Stimulated activated CD4-positive, alpha-beta T cell treated with anti-CD3 and anti-CD28 coated beads, Interleukin-1b, Interleukin-23, amount 100 ng/mL, for 4 hours (primary cell): ENCODE measurements at places on chromosomes 7 and 10.

GRCh38 chr10:86229376-86229775 is 137.2 kb downstream of the GRID1 start:
- no peak for DNase-seq

DNA sequence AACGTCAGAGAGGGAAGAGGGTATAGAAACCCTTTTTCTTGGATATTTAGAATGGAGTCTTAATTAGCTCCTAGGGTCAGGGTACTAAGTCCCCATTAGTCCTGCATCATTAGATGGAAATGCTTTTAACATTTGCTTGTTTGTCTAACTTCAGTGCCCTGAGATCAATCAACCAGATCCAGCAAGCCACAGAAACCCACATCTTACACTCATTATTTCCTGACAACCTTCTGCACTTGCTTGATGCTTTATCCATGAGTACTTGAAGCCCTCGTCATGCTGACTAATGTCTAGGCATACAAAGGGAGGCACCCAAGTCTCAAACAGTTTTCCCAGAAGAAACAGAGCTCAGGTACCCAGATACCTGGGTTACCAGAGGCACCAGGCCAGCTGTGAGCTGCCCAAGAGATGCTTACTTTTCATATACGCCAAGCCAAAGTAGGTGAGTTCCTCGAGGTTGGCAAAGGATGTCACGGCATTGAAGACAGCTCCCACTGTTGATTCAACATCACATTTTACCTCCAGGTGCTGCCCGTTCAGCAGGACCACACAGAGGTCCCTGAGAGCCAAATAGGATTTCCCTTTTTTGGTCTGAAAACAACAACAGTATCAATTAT is 42.7 kb downstream of the FRMPD2 start:
- no peak for DNase-seq

GRCh38 chr10:60314069-60314940 is 75.4 kb downstream of the ANK3 start:
- no peak for DNase-seq

- no peak for DNase-seq
Measured at GRCh38 chr10:42769673-42770072, 12.9 kb upstream of the BMS1 start.

- DNase-seq = no peak
Measured at GRCh38 chr7:70259502-70259901, 661.2 kb downstream of the AUTS2 start.

DNA sequence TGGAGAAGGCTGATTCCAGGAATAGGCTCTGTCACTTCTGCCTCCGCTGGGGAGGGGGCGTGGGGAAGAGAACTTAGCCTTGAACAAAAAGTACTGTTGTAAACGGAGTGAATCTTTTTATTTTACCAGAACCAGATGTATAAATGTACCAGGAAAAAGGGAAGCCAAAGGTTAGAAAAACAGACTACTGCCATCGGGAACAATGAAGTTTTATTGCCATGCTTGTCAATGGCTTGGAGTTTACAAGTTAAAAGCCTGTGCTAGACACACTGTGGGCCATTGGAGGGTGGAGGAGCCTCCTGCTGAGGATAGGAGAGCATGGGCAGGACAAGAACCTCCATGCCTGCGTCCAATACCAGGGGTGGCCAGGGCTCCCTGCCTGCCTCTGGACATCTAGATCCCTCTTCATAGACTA is 161.7 kb upstream of the LYZL2 start:
- DNase-seq = no peak

- no peak for DNase-seq
Measured at GRCh38 chr7:29254591-29254990, 60.0 kb downstream of the CHN2 start.

DNA sequence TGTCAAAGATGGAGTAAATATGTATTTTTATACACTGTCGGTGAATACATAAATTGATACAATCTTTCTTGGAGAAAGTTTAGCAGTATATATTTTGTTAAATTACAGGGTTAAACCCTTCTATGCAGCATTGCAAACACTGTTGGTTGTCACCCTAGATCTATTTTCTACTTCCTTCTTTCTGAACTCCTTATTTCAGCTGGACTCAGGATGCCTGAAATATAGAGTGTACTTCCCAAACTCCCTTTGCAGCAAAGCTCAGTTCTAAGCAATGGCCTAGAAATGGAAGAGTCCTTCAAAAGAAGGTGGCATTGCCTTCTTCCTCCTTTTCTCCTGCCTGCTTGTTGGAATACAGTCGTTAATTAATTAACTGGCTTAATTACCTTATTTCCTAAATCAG is 20.6 kb downstream of the CUBN start:
- DNase-seq = no peak

DNA sequence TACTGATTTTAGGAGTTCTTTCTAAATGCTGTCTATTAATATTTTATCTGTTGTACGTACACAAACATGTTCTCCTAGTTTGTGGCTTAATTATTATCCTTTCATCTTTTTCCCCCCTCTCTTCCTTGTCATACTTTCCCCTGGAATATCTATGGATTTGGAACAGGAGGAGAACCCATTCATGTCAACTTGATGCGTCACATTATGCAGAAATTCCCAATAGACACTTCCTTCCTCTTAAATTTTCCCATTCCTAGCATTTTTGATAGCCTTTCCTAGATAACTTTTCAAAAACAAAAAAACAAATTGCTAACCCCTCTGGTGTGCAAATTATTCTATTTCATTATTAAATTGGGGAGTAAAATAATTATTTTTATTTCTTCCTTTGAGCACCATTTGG is 36.2 kb downstream of the SLC35B4 start:
- no peak for DNase-seq

GRCh38 chr7:26704786-26705185 is 159.6 kb downstream of the SKAP2 start:
- DNase-seq = no peak

DNA sequence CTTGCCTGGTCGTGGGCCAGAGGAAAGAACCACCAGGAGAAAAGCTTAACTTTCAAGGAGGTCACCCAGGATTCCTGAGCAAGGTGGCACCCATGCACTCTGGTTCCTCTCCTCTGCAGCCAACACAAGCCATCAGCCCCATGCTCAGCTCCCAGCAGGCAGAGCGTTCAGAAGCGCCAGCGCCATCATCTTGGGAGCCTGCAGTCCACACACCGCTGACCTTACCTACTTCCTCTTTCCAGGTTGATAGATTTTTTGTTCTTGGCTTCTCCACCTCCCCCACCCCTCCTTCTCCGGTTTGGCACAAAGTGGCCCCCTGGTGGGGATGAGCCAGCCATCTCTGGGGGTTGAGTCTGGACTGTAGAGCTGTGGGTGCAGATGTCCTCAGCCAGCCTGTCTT is 1.7 kb upstream of the WDR86 start:
- no peak for DNase-seq

- no peak for DNase-seq
Measured at GRCh38 chr7:36019538-36019937, 133.5 kb upstream of the EEPD1 start.

- no peak for DNase-seq
Measured at GRCh38 chr7:154744256-154744860, 258.6 kb downstream of the PAXIP1 start.

DNA sequence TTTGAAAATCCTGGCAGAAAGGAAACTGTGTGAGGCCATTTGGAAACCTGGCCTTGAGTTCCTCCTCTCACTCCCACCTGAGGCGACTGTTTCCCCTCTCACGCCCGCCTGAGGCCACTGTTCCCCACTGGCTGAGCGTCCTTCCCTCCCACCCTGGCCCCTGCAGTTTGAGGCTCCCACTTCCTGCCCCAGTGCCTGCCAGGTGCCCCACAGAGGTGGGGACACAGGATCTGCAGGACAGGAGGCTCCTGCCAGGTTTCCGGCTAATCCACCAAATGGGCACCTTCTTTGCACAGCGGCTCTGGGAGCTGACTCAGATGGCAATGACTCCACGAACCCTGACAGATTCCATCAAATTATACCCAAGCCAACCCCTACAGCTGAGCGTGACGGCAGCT is 24.3 kb upstream of the LARP4B start:
- DNase-seq = no peak

- DNase-seq = no peak
Measured at GRCh38 chr7:139669106-139670061, 108.4 kb downstream of the HIPK2 start.

GRCh38 chr10:102596506-102596971 is 47.7 kb upstream of the TRIM8 start:
- DNase-seq = no peak

DNA sequence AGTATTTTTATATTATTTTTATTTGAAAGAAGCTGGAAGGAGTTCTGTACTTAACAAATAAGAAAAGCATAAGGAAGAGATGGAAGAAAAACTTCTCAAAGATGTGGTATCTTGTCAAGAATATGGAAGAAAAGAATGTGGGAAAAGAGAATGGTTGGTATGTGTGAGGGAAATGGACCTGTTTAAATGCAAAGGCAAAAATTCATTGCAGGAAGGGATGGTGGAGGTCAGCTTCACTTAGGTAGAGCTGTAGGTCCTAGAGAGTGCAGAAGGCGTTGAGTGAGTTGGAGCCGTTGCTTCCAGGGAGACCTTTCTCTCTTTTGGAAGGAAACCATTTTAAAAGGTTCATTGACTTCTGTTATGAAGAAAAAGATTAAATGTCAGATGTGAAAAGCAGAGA is 107.3 kb downstream of the EXOC4 start:
- DNase-seq = no peak

- DNase-seq = no peak
Measured at GRCh38 chr10:43610636-43611035, 4.4 kb downstream of the ZNF485 start.

- no peak for DNase-seq
Measured at GRCh38 chr10:131025333-131025732, 286.2 kb downstream of the TCERG1L start.

DNA sequence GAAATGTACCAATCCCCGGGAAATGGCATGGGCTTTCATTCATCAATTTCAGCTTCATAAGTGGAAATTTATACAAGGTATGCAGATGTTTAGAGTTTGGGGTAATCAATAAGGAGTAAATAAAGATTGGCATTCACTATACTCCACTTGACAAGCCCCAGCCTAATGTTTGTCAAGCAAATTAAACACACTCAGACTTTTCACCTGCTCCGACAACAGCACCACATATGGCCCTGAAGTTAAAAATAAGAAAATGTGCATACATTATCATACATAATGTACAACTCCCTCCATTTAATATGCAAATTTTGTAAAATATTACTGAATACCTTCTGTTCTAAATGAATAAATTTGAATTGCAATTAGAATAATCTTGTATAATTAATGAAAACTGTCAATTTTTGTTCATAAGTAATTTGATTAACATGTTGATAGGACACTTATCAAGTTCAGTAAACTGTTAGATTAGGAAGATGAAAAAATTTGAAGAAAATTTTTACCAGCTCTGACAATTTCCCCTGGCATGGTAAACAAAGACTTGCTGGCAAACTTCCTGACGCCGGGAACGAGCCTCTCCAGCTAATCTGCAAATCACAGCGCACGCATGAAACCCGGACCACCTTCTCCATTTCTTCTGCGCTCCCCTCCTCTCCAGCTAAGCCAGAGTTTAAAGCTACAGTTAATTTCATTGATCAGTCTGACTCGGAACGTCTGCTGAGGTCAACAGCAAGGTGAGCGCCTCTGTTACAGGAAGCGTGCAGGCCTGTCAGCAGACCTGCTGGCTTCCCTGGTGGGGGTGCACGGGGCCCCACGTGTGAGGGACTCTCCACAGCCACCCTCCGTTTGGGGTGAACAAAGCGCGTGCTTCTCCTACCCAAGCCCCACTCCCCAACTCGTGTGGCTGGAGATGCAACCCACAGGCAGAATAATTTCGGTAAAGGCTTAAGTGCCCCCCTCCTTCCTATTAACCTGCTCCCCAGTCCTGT is 70.7 kb downstream of the EBF3 start:
- no peak for DNase-seq

GRCh38 chr7:19118636-19119371 is 1.4 kb upstream of the TWIST1 start:
- no peak for DNase-seq

- DNase-seq = no peak
Measured at GRCh38 chr10:113603057-113603777, 50.4 kb downstream of the HABP2 start.

DNA sequence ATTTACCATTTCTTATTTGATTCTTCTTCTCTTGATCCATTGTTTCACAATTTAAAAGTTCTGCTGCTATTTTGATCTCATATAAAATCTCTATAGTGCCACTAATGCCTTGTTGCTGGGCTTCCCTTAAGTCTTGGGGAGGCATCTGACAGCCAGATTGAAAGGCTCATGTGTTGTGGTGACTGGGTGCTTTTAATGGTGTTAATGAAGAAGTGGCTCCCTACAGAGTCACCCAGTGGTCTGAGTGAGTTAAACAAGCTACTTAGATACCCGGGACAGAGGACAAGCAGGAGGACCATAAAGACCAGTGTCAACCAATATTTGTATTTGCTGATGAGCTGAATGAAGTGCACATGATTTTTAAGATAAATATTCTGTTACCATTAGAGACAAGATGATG is 176.4 kb upstream of the HABP2 start:
- DNase-seq = no peak

DNA sequence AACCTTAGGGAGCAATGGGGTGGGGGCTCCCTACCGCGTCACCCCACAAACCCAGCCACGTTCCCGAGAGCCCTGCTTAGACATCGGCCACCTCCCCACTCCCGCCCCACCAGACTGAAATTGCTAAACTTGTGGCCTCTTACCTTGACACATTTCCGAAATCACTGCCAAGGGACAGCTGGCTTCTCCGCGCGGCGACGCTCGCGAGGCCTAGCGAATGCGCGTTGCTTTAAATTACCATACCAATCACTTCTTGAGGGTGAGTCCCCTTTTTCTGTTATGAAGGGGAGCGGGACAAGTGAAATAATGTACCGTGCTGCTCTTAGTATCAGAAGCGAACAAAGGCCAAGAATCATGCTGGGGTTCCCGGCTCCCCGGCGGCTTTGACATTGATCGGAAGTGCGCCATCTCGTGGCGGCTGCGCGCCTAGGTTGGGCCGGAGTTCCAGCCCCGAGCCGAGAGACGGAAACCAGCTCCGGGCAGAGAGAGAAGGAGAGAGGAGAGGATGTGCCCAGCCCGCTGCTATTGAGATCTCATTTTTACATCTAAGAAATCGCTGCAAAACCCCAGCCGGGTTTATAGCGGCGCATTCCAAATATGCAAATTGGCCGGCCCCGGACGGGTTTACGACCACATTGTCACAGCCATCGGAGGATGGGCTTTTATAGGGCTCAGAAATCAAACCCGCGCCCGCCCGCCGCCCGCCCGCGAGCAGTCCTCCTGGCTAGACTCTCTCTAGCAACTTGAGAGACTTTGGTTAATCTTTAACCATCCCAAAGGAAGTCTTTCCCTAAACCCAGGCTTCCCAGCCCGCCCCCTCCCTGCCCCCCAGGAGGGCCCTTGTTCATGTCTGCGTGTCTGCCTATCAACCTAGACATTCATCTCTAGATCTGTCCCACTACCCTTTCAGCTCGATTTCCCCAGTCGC is 5.3 kb downstream of the HOXA11 start:
- peak; percentile 60 for DNase-seq

- DNase-seq = no peak
Measured at GRCh38 chr7:120394595-120394994, 121.6 kb downstream of the KCND2 start.
